ENCODE measurements at places on chromosomes 16 and 17.

DNA sequence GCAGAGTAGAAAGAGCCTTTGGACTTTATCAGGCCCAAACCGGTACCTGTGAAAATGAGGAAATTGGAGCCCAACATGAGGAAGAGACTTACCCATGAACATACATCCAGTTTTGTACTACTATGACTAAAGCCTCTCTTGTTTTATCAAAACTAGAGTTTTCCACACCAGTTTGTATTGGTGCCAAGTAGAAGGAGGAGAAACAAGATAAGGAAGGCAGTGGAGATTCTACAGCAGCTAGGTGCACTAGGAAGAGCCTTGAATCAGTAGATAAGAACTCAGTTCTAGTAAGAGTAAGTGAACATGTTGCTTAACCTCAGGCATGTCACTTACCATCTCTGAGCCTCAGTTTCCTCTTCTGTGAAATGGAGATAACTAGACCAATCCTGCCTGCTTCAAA is 13.7 kb upstream of the TMEM132E start:
- no peak for DNase-seq

GRCh38 chr17:13266606-13267005 is 248.8 kb upstream of the ELAC2 start:
- no peak for DNase-seq

DNA sequence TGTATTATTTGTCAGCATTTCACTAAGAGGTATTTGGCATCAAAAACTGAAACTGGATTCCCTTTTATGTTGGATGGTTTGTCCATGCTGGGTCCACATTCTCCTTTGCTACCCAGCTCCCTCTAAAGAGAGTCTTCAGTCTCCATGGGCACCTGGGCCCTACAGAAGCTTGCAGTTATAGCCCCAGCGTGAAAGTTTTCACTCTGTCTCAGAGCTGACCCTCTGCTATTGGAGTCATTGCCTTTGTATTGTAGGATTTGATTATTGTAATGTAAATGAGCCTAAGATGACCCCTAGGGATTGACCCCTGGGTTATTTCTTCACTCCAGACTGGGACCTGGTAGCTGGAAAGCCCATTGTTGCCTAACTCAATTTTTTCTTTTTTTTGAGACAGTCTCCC is 1026.5 kb upstream of the EEF2KMT start:
- no peak for DNase-seq

- no peak for DNase-seq
Observed at GRCh38 chr17:77892469-77893143, 65.9 kb upstream of the TNRC6C start.

GRCh38 chr17:22717211-22717610 is 1024.9 kb downstream of the KCNJ18 start:
- no peak for DNase-seq

DNA sequence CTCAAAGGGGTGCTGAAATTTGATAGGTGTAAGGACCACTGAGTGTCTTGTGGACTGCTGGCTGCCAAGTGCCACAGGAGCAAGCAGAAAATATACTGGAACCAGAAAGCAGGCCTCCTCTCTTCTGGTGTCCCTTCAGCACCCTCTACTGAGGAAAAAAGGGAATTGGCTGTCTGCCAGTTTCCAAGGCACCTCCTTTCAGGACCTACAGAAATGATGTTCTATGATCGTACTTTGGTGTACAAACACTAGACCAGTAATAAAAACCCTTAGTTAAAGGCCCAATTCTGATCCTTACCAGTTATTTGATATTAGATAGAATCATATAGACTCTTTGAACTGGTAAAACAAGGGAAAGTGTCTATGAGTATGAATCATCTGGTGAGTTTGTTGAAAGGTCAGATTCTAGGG is 35.8 kb upstream of the BCAS3 start:
- DNase-seq = peak; percentile 47

DNA sequence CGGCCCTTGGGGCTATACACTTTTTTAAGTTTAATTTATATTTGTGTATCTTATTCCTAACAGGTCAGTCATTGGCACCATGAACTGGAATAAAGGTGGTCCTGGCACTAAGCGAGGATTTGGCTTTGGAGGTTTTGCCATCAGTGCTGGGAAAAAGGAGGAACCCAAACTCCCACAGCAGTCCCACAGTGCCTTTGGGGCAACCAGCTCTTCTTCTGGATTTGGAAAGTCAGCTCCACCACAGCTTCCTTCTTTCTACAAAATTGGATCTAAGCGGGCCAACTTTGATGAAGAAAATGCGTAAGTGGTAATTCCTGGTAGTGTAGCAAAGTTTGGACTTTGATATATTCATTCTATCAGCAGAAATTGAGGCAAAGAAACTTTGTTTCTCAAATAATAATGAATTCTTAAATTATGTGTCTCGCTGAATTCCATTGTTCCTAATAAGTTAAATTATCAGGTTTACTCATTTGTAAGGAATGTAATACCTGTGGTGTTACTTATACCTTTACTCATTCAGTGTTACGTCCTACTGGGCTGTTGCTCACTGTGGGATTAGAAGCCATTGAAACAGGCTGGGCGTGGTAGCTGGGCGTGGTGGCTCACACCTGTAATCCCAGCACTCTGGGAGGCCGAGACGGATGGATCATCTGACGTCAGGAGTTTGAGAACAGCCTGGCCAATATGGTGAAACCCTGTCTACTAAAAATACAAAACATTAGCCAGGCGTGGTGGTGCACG is 13.2 kb downstream of the DDX42 start:
- no peak for DNase-seq

GRCh38 chr17:74514632-74515334 is 16.5 kb downstream of the CD300LB start:
- DNase-seq = no peak

- no peak for DNase-seq
Observed at GRCh38 chr17:21539146-21539545, 153.2 kb upstream of the KCNJ18 start.

DNA sequence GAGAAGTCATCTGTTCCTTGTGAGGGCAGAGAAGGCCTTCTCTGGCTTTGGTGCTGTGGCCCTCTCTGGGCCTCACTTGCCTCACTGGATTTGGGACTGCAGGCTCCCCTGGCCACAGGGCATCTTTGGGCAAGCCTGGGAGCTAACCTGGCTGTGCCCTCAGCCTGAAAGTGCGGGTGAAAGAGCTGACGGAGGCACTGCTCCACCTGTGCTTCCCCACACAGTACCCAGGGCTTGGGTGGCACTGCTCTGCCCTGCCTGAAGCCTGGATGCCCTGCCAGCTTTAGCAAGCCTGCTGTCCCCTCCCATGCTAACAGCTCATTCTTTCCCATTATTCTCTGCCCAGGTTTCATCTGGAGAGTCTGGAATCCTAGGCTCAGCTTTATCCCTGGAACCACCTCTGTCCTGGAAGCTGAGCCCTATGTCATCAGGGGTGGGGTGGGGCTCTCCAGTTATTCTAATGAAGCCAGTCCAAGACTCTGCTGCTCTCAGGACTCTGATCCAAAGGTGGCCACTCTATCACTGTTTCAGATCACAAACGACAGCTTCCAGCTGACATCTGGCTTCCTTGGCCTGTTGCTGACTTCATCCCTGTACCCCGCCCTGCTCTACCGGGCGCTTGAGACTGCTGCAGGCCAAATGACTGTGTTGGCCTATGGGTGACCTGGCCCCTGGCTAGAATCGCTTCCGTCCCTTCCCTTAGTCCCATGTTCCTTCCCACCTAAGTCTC is 29.3 kb downstream of the HIC1 start:
- DNase-seq = no peak

- no peak for DNase-seq
Observed at GRCh38 chr17:9432134-9432885, 143.3 kb downstream of the STX8 start.

DNA sequence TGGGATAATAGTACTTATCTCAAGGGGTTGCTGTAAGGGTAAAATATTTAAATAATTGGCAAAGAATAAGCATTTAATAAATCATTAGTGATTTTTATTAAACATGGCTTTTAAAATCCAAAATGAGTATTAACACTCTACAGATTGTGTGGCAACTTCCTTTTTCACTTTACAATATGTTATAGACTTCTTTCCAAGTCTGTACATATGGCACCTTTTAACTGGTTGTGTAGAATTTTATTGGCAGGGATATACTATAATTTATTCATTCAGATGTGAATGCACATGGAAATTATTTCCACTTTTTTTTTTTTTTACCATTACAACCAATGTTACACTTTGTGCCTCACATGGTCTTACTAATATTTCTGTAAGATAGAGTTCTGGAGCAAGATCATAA is 15.7 kb upstream of the NLRP1 start:
- DNase-seq = no peak

- DNase-seq = no peak
Observed at GRCh38 chr17:30299000-30299399, 7.3 kb upstream of the BLMH start.

GRCh38 chr16:78137782-78138616 is 38.5 kb downstream of the WWOX start:
- no peak for DNase-seq

DNA sequence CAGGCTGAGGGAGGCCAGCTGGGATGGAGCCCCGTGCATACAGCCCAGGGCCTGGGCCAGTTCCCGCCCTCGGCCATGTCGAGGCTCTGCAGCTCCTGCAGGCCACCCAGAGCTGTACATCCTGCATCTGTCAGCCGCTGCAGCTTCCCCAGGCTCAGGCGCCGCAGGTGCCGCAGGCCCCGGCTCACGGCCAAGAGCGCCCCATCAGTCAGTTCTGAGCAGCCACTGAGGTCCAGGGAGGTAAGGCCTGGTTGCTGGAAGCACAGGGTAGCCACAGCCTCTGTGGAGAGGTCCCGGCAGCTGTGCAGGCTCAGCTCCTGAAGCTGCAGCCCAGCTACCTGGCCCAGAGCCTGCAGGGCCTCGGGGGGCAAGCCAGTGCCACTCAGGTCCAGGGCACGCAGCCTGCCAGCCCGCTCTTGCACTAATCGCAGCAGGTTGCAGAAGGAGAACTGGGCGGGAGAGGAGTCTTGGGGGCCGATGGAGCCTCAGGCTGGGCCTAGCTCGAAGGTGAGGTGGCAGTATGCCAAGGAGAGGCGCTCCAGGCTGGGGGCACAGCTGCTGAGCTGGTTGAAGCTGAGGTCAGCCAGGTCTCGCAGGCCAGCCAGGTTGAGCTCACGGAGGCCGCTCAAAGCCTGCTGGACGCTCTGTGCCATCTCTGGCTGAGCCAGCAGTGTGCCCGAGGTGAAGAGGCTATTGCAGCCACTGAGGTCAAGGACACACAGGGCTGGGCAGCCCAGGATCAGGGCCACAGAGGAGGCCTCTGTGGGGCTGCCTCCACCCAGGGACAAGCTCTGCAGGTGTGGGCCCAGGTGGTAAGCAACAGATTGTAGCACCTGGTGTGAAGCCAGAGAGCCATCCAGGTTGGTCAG is 11.4 kb downstream of the ELMO3 start:
- DNase-seq = no peak

- DNase-seq = no peak
Observed at GRCh38 chr16:50011707-50012106, 13.3 kb upstream of the CNEP1R1 start.

GRCh38 chr16:50879873-50880695 is 138.2 kb downstream of the CYLD start:
- no peak for DNase-seq

DNA sequence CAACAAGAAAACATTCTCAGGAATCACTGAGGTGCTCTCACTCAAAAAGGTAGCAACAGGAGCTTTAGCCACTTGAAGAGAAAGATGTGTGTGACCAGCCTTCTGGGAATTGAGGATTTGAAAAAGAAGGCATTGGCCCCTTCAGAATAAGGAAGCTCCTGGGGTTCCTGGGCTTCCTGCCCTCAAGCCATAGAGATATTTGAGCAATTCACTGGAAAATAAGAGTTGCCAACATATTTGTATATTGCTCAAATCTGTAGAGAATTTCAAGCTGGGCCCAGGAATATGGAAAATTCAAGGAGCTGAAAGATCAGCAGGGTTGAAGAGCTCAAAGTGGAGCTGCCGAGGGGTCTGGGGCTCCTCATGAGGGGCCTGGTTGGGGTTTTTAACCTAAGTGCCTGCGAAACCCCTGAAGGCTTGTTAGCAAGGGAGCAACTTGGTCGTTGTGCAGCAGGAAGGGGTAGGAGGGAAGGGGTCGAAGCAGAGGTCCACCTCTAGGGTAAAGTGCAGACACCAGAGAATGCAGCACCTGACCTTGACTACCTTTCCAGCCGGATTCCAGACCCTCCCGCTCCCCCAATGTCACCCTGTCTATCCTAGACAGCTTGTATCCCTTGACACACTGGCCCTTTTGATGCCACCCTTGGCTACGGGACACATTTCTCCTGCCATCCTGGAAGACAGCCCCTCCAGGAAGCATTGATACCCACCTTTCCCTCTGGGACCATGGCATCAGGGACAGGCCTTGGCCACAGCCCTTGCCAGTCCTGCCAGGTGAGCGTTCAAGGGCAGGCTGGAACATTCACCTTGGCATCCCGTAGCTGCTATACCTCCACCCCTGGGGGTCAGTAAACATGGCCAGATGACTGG is 67.6 kb upstream of the SREBF1 start:
- DNase-seq = no peak

DNA sequence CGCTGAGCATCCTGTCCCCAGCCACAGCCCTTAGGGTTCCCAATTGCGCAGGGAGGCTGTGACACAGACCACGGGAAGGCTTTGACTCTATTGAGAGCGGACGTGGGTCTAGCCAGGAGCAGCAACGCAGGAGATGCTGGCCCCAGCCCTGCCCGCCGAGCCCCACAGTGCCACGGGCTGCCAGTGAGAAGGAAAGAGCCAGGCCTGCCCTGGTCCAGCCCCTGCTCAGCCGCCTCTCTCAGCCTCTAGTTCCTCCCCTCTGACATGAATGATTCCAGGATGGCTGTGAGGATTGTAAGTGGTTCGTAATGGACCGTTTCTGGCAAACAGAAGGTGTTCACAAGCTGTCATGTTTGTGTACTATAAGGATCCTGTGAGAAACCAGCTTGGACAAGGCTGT is 2.5 kb downstream of the BHLHA9 start:
- no peak for DNase-seq

GRCh38 chr16:85222155-85222863 is 110.0 kb upstream of the CIBAR2 start:
- no peak for DNase-seq

GRCh38 chr17:13749166-13749890 is 147.6 kb upstream of the HS3ST3A1 start:
- DNase-seq = no peak

- no peak for DNase-seq
Observed at GRCh38 chr16:31186176-31186575, 6.2 kb downstream of the FUS start.

- DNase-seq = no peak
Observed at GRCh38 chr16:67594256-67594915, 32.1 kb downstream of the CTCF start.

GRCh38 chr17:32464374-32464773 is 20.1 kb downstream of the PSMD11 start:
- no peak for DNase-seq
